Stimulated activated CD4-positive, alpha-beta T cell treated with anti-CD3 and anti-CD28 coated beads, TNF-alpha, amount 100 ng/mL, for 48 hours (primary cell): ENCODE measurements at places on chromosomes 7 and 10.

GRCh38 chr10:23448802-23449570 lies 10.1 kb downstream of the OTUD1 start:
- DNase-seq, result no peak

DNA sequence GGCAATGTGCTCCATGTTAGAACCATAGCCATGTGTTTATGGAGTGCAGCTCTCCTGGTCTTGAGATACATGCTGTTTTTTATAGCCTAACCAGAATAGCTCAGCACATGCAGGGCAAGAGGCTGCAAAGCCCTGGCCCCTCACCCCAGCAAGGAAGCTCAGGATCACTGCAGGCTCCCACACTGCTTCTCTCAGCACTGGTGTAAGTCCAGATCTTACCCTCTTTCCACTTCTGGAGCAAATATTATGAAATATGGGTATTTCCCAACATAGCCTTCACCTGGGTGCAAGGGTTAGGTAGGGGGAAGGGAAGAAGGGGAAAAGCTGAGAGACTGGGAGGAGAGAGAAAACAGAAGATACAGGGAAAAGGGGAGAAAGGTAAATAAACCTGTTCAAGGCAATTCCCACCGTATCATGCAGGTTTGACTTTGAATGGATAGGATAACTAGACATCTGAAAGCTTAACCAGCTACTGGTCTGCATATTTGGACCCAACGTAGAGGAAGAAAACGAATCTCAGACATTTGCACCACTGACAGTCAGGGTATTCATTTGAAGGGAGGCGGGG lies 19.7 kb downstream of the SKIDA1 start:
- DNase-seq, result no peak

DNA sequence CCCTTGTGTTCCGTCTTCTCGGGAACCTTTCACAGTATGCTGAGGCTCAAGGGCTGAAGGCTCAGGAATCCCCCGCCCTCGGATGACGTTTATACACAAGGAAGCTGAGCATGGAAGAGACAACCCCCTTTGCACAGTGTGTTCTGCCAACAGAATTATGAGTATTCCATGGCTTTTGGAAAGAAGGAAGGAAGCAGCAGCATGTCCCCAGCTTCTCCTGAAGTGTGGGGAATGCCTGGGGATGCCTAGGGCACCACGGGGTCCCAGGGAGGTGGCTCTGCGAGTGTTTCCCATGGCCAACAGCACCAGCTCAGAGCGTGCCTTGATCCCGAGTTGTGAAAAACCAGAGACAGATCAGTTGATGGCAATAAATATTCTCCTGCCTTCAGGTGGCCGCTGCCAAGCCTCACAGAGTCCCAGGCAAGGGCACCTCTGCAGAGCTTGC lies 88.8 kb upstream of the DDC start:
- no peak for DNase-seq

DNA sequence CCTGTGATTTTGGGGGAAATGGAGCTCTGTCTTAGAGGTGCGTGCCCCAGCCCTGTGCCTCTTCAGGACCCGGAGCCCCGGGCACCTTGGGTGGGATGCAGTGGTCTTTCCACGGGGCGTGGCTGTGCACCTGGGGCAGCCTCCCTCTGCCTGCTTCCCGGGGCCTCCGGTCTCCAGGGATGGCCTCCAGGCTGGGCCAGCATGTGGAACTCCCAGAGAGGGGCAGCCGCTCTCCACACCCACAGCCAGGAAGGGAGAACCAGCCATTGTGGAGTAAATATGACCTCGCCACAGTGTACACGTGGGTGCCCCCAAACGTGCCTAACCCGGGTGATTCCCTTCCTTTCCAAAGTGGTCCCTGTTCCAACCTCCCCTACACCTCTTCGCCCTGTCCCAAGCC lies 52.6 kb downstream of the JAKMIP3 start:
- no peak for DNase-seq

- no peak for DNase-seq
These were observed 67.6 kb downstream of the IDE start for GRCh38 chr10:92506336-92506735.

- no peak for DNase-seq
These were observed 131.5 kb upstream of the LAMB4 start for GRCh38 chr7:108261560-108262255.

DNA sequence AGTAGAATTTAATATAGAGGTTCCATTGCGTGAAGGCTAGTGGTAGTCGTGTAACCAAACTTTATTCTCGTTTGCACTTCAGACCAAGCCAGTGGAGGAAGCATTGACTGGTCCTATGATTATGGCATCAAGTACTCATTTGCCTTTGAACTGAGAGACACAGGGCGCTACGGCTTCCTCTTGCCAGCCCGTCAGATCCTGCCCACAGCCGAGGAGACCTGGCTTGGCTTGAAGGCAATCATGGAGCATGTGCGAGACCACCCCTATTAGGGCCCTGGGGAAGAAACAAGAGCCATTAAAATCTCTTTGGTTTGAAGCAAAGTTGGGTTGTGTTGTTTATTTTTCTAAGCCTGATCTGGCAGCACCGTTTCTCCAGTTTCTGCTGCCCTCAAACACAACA lies 3.5 kb upstream of the CPA4 start:
- DNase-seq, result no peak

DNA sequence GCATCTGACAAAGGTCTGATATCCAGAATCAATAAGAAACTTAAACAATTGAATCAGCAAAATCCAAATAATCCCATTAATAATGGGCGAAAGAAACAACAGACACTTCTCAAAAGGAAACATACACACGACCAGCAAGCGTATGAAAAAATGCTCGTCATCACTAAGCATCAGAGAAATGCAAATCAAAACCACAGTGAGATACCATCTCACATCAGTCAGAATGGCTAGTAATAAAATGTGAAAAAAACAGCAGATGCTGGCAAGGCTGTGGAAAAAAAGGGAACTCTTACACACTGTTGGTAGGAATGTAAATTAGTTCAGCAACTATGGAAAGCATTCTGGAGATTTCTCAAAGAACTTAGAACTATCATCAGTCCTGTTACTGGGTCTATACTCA lies 496.7 kb downstream of the SH2D4B start:
- DNase-seq, result no peak

DNA sequence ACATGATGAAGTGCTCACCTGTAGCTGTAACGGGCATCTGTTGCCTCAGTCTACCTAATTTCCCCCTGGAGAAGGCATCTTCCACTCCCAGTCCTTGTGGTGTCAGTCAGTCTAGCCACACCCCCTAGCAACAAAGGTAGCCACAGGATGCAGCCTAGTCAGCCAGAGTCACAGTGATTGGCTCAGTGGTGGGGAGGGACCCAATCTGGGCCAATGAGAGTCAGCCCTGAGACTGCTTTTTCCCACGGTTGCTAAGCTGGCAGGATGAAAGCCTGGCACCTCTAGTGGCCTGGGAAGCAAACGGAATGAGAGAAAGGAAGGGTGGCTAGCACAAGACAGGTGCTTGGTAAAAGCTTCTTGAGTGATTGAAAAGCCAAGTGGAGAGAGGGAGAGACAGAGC lies 118.6 kb downstream of the SH3PXD2A start:
- no peak for DNase-seq

DNA sequence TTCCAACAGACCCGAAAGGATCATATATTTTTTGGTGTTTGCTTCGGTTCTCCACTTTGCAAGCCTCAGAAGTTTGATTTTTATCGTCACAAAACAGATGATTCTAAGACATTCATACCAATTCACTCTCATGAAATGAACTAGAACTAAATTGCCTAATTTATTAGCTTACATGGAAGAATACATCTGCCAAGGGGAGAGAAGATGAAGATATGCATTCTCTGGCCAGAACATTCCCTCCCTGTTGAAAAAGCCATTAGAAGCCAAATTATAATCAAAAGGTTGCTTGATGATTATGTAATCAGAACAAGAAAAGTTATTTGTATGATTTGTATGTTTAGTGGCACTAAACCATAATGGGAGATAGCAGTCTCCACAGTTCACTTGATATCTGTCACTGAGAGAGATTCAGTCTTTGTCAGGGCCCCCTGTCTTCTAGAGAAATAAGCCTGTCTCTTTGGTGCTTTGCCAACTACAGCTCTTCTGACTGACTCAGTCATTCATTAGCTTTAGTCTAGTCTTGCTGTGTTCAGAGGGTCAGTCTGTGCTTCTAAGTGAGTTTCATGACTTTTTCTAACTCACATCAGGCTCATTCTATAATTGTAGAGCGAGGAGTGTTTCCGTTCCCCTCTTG lies 95.3 kb upstream of the GNAI1 start:
- no peak for DNase-seq

- DNase-seq, result no peak
These were observed 11.7 kb upstream of the HILPDA start for GRCh38 chr7:128443831-128444600.

DNA sequence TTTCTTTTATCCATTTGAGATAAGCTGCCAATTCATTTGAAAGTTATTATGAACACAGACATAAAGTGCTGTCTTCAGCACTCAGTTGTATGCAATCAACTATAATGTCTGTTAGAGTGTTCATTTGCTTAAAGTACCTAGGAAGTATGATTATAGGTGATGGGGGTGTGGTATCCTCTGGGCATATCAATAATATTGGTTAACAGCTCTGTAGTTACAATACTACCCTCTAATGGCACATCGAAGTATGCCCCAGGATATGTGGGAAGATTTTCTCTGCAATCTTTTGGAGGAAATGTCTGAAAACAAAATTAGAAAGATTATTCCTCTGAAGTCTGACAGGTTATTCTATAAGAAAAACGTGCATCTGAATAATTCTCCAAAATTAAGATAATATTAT lies 429.7 kb downstream of the ARL4A start:
- DNase-seq, result no peak

DNA sequence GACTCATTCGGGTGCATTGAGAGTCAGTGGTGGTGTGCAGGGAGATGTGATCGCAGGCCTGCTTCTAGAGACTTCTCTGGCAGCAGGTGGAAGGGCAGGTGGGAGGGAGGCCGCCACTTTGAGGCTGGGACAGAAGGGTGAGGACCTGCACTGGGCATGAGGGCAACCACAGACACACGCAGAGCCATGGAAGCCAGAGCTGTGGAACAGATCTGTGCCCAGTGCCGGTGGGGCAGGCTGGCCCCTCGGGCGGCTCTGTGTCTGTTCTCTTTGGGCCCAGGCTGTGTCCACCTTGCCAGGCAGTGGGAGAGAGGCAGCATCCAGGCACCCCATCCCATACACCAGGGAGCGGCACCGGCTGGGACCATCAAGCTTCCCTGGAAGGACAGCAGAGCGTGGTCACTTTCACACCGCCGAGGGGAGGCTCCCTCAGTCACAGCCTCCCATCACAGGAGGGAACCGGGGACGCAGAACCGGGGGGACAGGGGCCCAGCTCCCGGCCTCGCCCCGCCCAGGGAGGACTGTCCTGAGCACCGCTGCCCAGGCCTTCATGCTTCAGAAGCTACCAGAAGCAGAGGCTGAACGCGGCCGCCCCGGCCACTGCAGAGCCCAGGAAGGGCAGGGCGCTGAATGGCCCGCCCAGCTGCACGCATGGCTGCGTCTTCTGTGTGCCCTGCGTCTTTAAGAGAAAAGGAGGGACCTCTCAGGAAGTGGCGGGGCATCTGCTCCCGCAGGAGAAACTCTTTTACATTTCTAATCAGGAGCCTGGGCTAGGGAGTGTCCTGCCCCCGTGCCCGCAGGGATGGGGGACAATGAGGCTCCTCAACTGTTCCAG lies 32.1 kb downstream of the EN2 start:
- no peak for DNase-seq

DNA sequence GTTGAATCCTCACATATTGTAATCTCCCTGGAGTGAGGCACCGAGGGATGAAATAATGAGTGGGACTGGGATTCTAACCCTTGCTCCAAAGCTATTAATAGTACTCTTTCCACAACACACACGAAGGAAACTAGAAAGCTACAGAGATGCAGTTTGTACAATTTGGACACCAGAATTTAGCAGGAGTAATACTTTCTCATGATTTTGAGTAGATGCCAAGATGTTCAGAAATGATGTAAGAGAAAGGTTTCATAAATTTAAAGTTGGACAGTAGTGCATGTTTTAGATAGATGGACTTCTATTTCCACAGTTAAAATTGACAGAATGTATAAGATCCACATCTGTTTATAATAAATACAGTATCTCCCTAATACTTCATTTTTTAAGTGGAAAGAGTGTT lies 46.5 kb downstream of the PRR15 start:
- no peak for DNase-seq

GRCh38 chr7:86708031-86708680 lies 64.4 kb downstream of the GRM3 start:
- no peak for DNase-seq

- no peak for DNase-seq
These were observed 17.4 kb downstream of the PSAP start for GRCh38 chr10:71833451-71834342.

- DNase-seq, result no peak
These were observed 80.5 kb upstream of the LRGUK start for GRCh38 chr7:134046594-134047128.
